Testis (tissue), 5 donors: ENCODE measurements at places on chromosomes 12 and 14. TPM values are rescaled to one million over a fixed set of nuclear protein-coding genes. Genes with fewer than 3 reads are reported as not detected.

- DNase-seq = peak; percentile 41
Observed at GRCh38 chr14:70808416-70809224, 693 bp downstream of the MAP3K9 start.

SYT1 gene
- total RNA-seq = 1.7 TPM

GPR135 gene
- 33.1 TPM for total RNA-seq

- no peak for DNase-seq
Observed at GRCh38 chr12:94272280-94272679, 123.9 kb downstream of the PLXNC1 start.

DNA sequence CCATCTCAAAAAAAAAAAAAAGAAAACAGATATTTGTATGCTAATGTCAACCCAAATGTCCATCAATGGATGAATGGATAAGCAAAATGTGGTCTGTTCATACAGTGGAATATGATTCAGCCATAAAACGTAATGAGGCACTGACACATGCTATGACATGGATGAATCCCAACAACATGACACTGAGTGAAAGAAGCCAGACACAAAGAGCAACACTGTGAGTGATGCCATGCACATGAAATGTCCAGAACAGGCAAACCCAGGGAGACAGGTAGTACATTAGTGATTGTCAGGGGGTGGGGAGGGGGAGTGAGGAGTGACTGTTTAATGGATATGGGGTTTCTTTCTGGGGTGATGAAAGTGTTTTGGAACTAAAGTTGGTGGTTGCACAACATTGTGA lies 50.2 kb downstream of the ARL6IP4 start:
- DNase-seq = no peak

DNA sequence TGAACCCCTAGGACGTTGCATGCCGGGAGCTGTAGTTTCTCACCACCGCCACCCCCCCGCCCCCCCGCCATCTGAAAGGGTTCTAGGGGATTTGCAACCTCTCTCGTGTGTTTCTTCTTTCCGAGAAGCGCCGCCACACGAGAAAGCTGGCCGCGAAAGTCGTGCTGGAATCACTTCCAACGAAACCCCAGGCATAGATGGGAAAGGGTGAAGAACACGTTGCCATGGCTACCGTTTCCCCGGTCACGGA lies 501 bp upstream of the HSP90B1 start:
- no peak for DNase-seq

HHIPL1 gene
- total RNA-seq = 3.9 TPM

DNA sequence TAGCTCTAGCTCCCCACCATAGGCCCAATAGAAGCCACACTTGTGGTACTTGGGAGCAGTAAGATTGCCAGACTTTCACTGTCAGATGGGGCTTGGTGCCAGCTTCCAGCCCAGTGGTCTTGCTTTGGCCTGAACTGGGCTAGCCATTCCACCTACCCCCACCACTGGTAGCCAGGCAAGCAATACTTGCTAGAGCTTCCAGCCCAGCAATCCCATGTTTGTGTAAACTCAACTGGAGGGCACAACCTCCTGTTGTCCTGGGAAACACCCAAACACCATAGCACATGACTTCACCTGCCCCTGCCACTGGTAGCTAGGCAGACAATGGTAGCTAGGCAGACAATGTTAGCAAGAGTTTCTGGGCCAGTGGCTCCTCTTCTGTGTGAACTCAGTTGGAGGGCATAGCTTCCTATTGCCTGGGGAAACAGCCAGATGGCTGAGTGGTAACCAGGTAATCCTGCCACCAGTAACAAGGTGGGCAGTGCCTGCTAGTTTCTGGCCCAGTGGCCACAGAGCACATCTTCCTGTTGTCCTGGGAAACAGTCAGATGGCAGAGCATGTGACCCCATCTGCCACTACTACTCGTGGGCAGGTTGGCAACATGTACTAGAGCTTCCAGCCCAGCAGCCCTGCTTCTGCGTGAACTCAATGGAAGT lies 5.6 kb upstream of the OR6C76 start:
- DNase-seq = no peak

DNA sequence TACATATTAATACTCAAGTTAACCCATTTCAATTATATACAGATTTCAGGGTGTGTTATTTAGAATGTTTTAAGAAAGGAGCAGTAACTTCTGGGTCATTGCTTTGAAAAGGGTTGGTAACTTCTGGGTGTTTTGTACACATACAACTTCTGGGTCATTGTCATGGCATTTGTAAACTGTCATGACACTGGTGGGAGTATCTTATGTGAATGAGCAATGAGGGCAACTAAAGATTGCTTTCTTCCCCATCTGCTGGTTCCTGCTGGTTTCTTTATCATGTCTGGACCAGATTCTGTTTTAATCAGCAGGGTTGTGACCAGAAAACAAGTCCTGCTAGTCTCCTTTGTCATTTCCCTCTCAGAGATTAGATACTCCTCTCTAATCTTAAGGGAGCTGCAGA lies 713.3 kb downstream of the LRFN5 start:
- DNase-seq = no peak

GRCh38 chr14:36069535-36069900 lies 107.0 kb downstream of the PTCSC3 start:
- peak; percentile 38 for DNase-seq

DNA sequence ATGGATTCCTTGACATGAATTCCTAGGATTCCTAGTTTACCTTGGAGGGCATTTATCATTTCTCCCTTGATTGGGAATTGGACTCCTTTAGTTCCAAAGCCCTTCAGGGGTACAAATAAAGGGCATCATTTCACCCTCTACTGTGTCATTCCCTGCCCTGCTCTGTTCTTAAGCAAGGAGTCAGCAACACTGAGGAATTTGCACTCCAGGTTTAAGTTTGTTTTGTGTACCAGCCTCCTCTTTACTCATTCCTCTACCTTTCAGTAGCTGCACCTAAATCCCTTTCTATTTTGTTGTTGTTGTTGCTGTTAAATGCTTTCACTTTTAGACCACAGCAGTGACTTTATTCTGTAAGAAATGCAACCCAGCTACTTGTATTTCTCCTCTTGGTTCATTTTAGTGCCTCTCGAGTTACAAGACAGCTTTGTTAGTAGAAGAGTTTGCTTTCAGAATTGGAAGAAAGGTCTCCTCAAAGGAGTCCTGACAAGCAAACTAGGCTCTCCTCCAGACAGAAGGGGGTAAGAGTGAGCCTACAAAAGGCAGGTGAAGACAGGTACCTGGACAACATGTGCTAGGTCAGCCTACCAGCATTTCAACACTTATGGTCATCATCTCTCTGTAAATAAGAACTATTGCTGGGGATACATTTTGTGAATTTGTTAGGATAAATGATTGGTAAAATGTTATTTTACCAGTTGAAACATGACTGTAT lies 90.0 kb downstream of the RMST start:
- DNase-seq = no peak

DNA sequence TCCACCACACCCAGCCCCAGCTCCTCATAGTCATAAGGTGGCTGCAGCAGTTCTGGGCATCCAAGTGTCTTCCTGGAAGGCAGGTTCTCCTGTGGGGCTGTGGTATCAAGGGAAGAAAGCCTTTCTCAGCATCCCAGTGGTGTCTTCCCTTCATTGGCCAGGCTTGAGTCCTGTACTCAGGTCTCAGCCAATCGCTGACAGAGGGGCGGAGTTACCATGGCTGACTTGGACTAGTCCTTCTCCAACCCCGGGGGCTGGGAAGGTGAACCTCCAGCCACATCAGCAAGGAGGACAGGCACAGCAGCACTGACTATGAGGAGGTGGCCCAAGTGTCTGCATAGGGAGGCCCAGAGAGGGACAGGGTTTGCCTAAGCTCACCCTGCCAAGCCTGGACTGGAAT lies 64.0 kb upstream of the SLC24A4 start:
- DNase-seq = peak; percentile 27

PTGDR gene
- 0.16 TPM for total RNA-seq

GRCh38 chr12:47900131-47901062 lies 4.4 kb downstream of the VDR start:
- DNase-seq = no peak

DNA sequence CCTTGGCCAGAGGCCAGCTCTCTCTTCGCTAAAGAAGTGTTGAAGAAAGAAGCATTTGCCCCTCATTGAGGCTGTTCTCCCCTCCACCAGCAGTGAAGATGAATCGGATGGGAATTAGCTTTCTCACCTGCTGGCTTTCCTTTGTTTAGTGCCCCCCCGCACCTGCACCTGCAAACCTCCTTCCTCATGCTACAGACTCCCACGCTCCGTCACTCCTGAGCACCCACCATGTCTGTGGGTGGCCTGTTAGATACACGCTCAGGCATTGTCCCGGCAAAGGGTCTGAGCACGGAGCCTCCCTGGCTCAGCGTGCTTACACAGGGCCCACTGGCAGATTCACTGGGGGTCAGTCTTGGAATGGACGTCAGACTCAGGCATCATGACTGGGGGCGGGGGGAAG lies 121.6 kb downstream of the GLT1D1 start:
- DNase-seq = no peak

DNA sequence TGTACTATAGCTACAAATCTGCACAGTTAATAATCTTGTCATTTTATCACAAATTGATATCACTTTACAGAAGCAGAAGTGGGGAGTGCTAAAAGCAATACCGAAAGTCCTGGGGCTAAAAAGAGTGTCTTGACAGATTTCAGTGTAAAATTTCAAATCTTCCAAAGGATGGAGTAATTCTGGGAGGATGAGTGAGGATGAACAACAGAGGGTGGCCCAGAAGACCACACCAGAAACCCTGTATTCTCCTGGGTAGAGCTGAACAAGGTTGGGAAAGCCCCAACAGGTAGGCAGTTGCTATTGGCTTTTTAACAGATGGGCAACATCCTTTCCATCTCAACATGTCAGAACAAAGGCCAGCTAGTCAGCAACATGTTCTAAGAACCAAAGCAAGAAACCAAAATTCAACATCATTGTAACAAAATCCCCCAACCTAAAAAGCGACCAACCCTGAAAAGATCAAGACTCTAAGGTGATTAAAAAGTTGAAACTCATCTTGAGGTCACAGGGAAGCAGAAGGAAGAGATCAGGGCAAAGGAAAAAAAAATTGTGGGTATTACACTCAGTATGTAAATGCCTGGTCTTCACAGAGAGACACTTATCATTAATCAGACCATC lies 38.8 kb downstream of the CBX5 start:
- DNase-seq = no peak

DNA sequence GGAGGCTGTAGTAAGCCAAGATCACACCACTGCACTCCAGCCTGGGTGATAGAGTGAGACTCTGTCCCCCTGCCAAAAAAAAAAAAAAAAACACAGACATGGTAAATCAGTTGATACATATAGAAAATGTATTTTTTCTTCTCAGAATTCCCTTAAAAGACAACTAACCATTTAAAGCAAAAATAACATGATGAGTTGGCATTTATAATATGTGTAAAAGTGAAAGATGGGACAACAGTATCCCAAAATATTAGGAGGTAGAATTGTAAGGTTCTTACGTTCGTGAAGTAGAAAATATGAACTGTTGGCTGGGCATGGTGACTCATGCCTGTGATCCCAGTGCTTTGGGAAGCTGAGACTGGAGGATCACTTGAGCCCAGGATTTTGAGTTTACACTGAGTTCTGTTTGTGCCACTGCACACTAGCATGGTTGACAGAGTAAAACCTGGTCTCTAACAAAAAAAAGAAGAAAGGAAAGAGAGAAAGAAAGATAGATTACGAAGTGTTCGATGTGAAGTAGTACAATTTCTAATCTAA lies 296.7 kb downstream of the FBXL14 start:
- DNase-seq = no peak

DNA sequence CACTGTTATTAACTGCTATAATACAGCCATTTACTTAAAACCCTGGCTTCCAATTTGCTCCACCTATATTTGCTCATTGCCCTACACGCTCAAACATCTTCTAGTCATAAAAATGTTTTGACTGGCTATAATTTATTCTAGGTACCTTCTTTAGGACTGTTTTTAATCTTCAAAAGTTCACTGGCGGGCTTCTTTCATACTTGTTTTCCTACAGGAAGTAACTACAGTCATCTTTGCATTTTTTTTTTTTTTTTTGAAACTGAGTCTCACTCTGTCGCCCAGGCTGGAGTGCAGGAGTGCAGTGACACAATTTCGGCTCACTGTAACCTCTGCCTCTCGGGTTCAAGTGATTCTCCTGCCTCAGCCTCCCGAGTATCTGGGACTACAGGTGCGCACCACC lies 32.5 kb downstream of the MPHOSPH9 start:
- no peak for DNase-seq

DNA sequence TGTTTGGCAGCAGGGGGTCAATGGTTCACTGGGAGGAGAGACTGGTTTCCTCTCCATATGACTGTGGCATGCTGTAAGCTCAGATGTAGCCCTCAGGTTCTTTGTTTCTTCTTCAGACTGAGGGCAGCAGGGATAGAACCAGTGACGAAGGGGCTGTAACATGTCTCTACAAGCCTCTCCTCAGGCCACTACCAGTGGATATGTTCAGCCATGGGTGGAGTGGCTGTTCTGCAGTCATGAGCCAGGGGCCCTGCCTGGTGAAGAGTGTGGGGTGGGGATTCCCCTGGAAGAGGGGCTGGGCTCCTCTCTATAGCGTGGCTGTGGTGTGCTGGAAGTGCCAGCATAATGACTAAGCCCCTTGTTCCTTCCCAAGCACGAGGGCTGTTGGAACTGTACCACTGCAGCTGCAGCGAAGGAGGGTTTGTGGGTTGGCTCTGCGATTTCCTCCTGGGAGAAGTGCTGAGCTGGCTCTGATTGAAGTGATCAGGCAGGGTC lies 55.8 kb downstream of the CMAS start:
- no peak for DNase-seq

PRR4 gene
- total RNA-seq = 4.3 TPM

TMEM132C gene
- total RNA-seq = 5.5 TPM

- DNase-seq = peak; percentile 47
Observed at GRCh38 chr12:116861320-116861719, 19.9 kb downstream of the HRK start.

GRCh38 chr12:4643747-4644146 lies 5.1 kb downstream of the AKAP3 start:
- DNase-seq = no peak

GRCh38 chr14:100472491-100472890 lies 114.7 kb downstream of the BEGAIN start:
- DNase-seq = no peak

DCAF4 gene
- total RNA-seq = 38.0 TPM

GRCh38 chr12:3020399-3020798 lies 56.8 kb upstream of the TSPAN9 start:
- DNase-seq = no peak

TSPAN8 gene
- 1.3 TPM for total RNA-seq

DNA sequence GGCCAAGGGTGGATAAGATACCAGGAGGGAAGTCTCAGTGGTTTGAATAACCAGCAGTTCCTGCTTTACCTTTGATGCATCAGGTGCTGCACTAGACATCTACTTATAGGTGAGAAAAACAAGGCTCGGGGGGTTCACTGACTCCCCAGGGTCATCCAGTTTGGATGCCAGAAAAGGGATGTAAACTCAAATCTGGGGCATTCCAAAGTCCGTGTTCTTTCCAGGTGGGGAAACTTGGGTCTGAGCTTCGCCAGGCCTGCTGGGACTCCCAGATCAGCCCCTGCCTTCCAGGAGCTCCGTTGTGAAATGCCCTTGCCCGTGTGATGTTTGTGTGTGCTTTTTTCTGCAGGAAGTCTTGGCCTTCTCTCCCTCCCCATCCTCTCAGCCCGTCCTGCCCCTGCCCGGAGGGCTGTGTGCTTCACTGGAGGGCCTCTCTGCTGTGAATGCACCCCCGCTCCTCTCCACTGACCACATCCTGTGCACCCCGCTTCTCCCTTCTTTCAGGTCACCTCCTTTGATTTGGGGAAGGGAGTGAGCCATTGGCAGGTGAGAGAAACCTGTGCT lies 42.1 kb downstream of the TSPAN9 start:
- no peak for DNase-seq

KERA gene
- not detected for total RNA-seq

GALNT6 gene
- 1.7 TPM for total RNA-seq

GRCh38 chr12:46487567-46488131 lies 115.1 kb upstream of the SLC38A2 start:
- DNase-seq = no peak

ALDH1L2 gene
- 2.3 TPM for total RNA-seq
